ENCODE measurements at places on chromosomes 16 and 17.

DNA sequence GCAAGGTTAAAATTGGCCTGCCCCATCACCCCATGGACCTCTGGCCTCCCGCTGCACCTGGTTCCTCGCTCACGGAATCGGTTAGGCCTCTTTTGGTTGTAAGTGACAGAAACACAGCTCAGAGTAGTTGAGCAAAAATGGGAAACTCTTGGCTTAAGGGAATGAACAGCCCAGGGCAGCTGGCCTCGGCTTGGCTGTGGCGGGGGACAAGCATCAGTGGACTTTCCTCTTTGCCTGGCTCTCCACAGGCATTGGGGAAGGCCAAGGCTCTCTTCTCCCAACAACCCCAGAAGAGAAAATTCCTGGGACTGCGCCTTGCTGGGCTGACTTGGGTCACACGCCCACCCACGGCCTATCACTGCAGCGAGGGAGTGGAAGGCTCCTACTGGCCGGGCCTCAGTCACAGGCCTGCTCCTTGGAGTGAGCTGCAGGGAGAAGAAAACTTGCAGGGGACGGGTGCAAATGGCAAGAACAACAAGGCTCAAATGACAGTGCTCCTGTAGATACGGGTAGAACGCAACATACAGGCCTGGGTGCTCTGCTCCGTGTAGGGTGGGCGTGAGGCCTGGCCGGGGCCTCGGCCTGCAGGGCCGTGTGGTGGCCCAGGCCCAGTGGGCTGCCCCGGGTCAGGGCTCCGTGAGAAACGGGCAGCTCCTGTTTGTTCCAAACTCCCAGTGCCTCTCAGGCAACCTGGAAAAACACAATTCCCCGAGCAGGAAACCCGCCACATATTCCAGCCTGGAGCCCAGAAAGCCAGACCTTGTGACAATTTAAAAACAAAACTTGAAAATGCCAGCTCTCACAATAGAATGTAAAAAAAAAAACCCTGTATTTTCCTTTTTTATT, 25.0 kb upstream of the ATP2A3 start:
- DNase-seq, result no peak

DNA sequence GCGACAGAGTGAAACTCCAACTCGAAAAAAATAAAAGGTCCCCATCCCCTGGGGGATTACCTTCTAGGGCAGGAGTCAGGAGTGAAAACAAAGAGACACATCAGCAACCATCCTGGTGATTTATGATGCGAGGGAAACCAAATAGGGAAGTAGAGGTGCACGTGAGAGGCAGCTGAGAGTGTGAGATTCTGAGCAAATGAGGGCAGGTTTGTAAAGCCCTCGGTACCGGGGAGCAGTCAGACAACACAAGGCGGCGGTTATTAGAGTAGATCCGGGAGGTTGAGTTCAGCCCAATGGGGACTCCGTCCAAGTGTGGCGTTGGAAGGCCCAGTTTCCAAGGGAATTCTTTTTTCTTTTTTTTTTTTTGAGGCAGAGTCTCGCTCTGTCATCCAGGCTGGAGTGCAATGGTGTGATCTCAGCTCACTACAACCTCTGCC, 7.4 kb upstream of the ARMC7 start:
- DNase-seq, result no peak

- no peak for DNase-seq
Measured at GRCh38 chr17:38540514-38541045, 65.2 kb downstream of the SRCIN1 start.

DNA sequence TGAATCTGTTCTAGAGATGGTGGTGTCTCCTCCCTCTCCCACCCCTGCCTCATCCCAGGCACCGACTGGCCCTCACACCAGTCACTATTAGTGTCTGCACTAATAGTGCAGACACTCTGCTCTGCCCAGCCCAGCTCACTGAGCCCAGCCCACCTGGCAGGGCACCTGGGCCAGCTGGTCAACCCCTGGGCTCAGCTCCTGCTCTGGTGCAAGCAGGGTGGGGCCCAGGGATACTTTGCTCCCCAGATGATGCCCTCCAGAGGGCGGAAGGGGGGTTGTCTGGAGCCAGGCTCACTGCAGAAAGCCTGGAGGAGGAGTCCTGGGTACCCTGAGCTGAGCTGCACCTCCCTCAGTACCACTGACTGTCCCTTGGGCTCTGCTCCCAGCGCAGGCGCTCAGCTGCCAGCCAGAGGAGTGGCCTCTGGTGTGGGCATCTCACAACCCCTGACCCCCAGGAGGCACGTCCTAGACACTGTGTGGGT, 14.5 kb downstream of the RAB11FIP4 start:
- DNase-seq, result no peak

- no peak for DNase-seq
Measured at GRCh38 chr17:21517538-21518293, 141.6 kb downstream of the KCNJ12 start.

GRCh38 chr17:32323046-32323445, 18.9 kb downstream of the C17orf75 start:
- no peak for DNase-seq

- DNase-seq, result no peak
Measured at GRCh38 chr16:15607700-15608396, 35.1 kb downstream of the MARF1 start.

DNA sequence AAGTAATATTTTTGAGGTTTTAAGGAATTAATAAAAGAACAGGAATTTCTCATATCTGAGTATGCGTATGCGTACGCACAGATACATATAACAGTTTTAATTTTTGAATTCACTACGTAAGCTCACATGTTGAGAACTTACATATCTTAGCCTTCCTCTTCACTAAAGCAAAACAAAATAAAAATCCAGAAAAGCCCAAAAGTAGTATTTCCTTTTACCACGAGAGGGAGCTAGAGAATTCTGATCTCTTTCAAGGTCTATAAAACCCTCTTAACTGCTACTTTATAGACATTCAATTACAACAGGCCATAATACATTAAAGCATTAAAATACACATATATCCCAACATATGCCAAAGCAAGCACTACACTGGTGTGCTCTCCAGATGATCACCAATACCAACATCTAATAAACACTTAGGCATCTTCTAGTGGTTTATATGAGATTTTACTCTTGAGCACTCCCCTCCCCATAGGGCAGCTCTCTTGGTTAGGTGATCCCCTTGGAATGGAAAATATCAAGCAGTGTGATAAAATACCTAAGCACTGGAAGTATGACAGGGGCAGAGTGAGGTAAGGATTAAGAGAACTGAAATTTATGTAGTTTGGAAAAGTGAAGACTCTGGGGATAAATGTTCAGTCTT, 94.0 kb downstream of the SKAP1 start:
- no peak for DNase-seq

GRCh38 chr16:2856061-2856670, 1.8 kb downstream of the PRSS22 start:
- DNase-seq, result no peak

DNA sequence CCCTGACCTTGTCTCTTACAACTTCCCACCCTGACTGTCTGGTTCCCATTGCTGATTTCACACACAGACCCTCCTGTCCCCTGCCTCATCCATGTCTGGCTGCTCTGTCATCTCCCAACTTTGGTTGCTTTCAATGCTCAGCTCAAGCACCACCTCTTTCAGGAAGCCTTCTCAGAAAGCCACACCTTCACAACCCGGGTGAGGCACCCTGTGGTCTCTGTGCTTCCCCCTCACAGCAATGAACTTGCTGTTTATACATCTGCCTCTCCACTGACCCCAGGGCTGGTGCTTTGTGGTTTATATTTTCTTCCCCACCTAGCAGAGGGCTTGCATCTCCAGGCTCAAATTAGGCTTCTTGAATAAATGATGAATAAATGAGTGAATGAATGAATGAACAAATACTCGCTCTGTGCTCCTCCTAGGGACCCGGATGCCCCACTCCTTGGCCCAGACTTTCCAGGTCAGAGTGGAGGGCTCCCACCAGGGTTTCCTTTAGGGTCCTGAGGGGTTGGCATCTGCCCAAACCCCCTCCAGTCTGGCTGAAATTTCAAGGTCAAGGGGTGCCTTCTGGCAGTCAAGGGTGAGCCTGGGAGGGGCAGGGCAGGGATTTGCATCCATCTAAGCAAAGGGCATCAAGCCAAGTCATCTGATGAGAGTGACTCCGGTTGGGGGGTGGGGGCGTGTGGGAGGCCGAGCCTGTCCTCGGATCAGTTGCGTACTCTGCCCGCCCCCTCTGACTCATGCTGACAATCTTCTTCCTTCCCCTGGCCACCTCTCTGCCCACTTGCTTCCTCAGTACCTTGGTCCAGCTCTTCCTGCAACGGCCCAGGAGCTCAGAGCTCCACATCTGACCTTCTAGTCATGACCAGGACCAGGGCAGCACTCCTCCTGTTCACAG, at the start of gene ITGAX:
Gene ITGAX, plus strand, starts transcription at position 783 of the 898 bp plus-strand sequence. Its CDS starts 79 bp downstream, at position 862.
- DNase-seq, result no peak
